GM23248 (cell line): ENCODE measurements at places on chromosomes 7 and 10. TPM values are rescaled to one million over a fixed set of nuclear protein-coding genes. Genes with fewer than 3 reads are reported as not detected.

DNA sequence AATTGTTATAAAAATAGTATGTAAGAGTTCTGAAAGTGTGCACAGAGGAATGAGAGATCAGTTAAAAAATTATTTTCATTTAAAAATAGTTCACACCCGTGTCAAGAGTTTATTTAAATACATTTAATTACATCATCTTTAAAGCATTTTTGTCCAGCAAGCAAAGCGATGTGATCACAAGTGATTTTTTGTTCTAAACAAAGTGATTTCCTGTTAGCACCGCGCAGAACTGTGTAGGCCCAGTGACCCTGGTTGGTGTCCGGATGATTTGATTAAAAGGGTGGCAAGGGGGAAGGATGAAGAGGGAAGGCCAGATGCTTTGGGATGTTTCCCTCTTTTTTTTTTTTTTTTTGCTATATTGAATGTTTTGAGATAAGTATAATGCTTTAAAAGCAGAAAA, 227.8 kb upstream of the PITRM1 start:
- DNase-seq, result no peak

The NKX2-3 gene
- not detected in 2 replicates for total RNA-seq

GRCh38 chr7:28920424-28920823, 37.7 kb downstream of the TRIL start:
- DNase-seq, result peak; percentile 72

- peak; percentile 6 for DNase-seq
Measured at GRCh38 chr10:36802490-36803153, 322.8 kb upstream of the ANKRD30A start.

GRCh38 chr7:42235741-42236161, 1.3 kb downstream of the GLI3 start:
- peak; percentile 47 for DNase-seq

GRCh38 chr7:22845221-22845834, 22.7 kb upstream of the TOMM7 start:
- DNase-seq, result peak; percentile 53

GRCh38 chr7:19009936-19010280, 107.5 kb downstream of the TWIST1 start:
- DNase-seq, result peak; percentile 42

- DNase-seq, result no peak
Measured at GRCh38 chr7:125347269-125347668, 417.6 kb upstream of the POT1 start.

The CCL26 gene
- not detected in 2 replicates for total RNA-seq

- no peak for DNase-seq
Measured at GRCh38 chr7:134599371-134599770, 47.3 kb upstream of the BPGM start.

The PON3 gene
- 1.4 TPM in 1 of 2 replicates, not detected in the other for total RNA-seq

- DNase-seq, result peak; percentile 47
Measured at GRCh38 chr10:61793760-61794703, 107.5 kb upstream of the ARID5B start.

The DENND2A gene
- 2.2 and 2.4 TPM in 2 replicates for total RNA-seq

DNA sequence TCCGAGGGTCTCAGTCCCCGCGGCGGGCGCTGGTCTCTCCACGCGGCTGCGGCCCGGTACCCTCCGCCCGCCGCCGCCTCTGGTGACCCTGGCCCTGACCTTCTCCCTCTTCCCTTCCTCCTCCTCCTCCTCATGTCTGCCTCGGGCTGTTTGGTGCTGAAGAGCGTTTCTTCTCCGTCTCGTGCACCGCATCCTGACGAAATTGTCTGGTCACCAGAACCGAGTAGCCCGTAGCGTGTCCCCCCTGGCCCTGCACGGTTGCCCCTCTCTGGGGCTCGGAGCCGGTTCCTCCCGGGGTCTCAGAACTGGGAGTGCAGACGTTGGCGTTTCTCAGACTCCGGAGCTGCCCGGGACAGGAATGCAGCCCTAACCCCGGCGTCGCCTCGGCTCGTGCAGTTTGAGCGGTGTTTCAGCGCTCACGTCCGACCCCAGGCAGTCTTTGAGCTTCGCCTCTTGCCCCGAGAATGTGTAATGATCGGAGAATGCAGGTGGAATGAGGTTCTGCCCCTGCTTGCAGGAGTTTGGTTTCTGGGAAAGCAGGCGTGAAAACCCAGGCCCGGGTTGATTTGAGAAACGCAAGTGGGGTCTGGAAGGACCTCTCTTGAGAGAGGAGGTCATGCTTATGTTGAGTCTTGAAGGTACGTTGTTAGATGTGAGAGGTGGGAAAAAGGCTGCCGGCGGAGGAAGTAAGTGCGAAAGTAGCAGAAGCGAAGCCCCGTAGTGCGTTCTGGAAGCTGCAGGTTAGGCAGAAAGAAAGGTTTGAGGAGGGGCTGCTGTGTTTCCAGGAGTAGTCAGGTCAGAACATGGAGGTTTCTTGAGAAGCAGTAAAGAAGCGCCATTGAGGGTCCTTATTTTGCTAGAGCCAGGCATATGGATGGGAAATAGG, 743 bp downstream of the RBM17 start:
- DNase-seq, result peak; percentile 64
